ENCODE measurements at places on chromosomes 4 and X.

DNA sequence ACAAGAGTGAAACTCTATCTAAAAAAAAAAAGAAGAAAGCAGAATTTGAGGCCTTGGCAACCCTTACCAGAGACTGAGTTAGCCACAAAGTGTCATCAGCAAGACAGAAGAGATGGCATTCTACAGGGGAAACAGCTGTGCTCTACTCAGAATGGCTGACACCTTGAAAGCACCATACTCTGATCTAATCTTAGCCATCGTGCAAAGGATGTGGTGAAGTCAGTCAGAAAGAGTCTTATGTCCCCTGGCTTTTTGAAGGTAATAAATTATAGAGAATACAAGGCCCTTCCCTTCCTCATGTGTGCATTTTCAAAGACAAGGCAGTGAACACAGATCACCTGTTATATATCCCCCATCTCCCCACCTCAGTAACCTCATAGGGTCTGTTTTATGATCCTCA lies 13.2 kb downstream of the CLNK start:
- no peak for DNase-seq

- DNase-seq, result no peak
These were observed 90.7 kb downstream of the GEMIN8 start for GRCh38 chrX:13938829-13939530.

- no peak for DNase-seq
These were observed 83.6 kb downstream of the CHM start for GRCh38 chrX:85963736-85964135.

- no peak for DNase-seq
These were observed 610.4 kb upstream of the BOD1L1 start for GRCh38 chr4:14237911-14238310.

- DNase-seq, result no peak
These were observed 5.2 kb downstream of the POU4F2 start for GRCh38 chr4:146643812-146644401.

GRCh38 chr4:83115000-83115399 lies 471 bp upstream of the PLAC8 start:
- no peak for DNase-seq

All from stimulated activated CD8-positive, alpha-beta memory T cell treated with anti-CD3 and anti-CD28 coated beads, Interleukin-4, amount 100 ng/mL, for 24 hours (primary cell).